Muscle of back (tissue), 13 donors: ENCODE measurements at places on chromosomes 16 and 17.

DNA sequence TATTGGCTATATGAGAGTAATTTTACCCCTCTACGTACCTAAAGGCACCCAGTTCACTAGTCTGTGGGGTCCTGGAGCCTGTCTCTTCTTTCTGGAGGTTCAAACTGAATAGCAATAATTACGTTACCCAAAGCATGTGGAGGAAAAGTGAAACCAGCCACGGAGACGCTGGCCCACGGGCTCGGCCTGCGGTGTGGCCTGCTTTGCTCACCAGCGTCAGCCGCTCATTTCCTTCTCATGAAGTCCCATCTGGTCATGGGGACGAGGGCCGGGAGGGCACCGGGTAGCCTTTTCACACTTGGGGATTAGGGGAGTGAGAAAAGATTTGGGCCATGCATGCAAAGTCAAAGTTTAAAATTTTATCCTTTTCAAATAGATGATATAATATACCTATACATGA, 26.9 kb downstream of the ELAC2 start:
- DNase-seq = no peak

- DNase-seq = no peak
Observed at GRCh38 chr16:57000271-57001025, 11.1 kb downstream of the NLRC5 start.

DNA sequence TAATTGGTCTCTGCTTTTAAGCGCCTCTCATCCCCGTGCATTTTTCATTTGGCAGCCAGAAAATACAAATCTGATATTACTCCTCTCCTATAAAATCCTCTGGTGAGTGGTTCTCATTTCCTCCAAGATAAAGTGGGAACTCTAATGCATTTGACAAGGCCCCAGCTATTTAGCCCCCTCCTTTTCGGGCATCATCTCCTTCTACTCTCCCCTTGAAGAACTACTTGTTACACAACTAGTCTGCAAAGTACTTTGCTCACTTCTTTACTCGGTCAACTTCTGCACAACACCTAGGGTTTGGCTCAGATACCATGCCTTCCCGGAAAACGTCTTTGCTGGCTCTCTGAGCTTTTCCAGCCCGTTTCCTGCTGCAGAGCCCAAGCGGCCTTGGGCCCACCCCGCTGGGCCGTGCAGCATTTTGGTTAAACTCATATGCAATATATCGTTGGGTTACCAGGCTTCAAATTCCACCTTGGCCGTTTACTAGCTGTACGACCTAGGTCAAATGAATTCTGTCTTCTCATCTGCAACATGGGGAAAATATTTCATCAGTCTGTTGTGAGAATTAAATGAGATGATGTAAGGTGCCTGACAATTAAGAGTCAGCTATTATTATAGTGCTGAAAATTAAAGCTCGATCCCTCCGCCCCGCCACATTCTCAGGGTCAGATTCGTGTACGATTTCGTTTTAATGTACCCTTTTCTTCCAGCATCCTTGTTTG, 883 bp upstream of the TAF15 start:
- no peak for DNase-seq

DNA sequence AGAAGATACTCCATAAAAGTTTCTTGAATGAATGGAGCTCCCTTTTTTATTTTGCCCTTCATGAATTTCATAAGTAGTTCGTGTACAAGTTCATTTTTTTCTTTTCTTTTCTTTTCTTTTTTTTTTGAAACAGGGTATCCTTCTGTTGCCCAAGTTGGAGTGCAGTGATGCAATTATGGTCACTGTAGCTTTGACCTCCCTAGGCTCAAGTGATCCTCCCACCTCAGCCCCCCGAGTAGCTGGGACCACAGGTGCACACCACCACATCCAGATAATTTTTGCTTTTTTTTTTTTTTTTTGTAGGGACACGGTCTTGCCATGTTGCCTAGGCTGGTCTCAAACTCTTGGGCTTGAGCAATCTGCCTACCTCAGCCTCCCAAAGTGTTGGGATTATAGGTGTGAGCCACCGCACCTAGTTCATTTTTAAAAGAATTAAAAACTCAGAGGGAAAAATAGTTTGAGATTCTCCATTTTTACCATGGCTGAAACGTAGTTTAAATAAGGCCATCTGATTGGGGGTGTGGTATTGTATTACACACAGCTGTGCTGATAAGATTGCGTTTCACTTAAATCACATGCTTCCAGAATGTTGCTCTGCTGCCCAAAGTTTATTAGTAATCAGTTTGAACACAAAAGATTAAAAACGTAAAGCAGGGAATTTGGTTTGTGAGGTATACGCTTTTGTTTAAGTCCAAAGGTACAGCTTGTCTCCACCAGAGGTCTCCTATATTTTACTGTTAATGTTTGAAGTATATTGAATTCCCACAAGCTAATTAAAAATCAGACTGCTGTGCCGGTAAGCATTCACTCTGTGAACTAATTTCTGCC, 154.1 kb downstream of the SOCS1 start:
- no peak for DNase-seq

DNA sequence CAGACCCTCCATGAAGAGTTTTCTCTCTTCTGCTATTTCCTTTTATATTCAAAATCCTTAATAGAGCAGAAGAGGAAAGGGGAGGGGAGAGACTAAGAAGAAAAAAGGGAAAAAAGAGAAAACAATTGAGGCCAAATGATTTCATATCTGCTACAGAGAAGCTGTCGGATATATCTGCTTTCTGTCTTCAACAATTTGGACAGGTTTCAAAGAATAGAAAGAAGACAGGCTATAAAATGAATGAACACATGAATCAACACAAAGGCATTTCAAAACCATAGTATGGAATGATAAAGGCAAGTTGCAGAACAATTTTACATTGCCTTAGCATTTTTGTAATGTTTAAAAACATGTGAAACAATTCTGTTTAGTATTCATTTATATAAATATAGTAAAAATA, 4.7 kb upstream of the CMTR2 start:
- DNase-seq = no peak

- no peak for DNase-seq
Observed at GRCh38 chr17:73801455-73802100, 157.3 kb upstream of the SDK2 start.
